ENCODE measurements at places on chromosomes 16 and 17.
A peak's percentile ranks its signal among the peaks of the same experiment; 100 is the strongest.

- no peak for DNase-seq
Observed at GRCh38 chr16:53631236-53632025, 72.2 kb downstream of the RPGRIP1L start.

- DNase-seq = no peak
Observed at GRCh38 chr17:77209330-77209748, 68.6 kb downstream of the SEC14L1 start.

- no peak for DNase-seq
Observed at GRCh38 chr17:42548993-42549755, 3.5 kb upstream of the HSD17B1 start.

- no peak for DNase-seq
Observed at GRCh38 chr17:5439446-5439764, 450 bp upstream of the C1QBP start.

- no peak for DNase-seq
Observed at GRCh38 chr17:40333781-40334448, 24.9 kb downstream of the RARA start.

GRCh38 chr17:9324864-9325263 is 250.8 kb downstream of the STX8 start:
- DNase-seq = no peak

DNA sequence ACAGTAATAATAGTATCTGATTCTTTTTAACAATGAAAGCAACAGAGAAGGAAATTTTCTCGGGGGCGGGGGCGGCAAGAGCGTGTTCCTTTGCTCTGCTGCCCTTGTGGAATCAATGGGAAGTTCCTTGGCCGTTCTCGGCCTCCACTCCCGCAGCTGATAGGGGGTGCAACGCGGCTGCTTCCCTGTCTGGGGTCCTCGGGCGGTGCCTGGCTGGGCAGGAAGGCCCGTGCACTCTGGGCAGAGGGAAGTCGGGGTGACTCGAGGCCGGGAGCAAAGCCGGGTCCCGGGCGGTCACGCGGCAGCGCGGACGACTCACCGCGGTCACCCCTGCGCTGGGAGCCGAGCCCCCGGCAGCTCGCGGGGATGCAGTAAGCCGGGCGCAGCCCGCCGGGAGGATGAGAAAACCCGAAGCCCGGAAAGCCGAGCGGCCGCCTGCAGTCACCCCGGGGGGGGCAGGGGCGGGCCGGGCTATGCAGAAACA is 2.5 kb downstream of the TUBB3 start:
- no peak for DNase-seq

DNA sequence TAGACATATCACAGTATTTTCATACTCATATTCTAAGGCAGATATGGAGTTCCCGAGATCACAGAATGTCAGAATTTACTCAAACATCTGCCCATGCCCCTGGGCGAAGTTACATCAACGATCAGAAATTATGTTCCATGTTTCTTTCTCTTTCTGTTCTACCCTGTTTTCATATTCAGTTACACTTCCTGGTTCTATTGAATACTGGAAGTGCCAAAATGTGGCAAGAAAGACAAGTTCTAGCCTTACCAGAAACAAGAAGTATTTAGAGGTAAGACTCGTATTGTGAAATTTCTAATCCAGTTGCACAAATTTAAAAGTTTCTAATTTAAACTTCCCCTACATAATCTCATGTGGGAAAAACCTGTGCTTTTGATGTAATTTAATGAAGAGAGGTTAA is 36.1 kb downstream of the KCNJ2 start:
- DNase-seq = no peak

GRCh38 chr16:12166271-12166670 is 189.7 kb downstream of the SNX29 start:
- no peak for DNase-seq

- no peak for DNase-seq
Observed at GRCh38 chr17:17134957-17135333, 71.2 kb downstream of the PLD6 start.

DNA sequence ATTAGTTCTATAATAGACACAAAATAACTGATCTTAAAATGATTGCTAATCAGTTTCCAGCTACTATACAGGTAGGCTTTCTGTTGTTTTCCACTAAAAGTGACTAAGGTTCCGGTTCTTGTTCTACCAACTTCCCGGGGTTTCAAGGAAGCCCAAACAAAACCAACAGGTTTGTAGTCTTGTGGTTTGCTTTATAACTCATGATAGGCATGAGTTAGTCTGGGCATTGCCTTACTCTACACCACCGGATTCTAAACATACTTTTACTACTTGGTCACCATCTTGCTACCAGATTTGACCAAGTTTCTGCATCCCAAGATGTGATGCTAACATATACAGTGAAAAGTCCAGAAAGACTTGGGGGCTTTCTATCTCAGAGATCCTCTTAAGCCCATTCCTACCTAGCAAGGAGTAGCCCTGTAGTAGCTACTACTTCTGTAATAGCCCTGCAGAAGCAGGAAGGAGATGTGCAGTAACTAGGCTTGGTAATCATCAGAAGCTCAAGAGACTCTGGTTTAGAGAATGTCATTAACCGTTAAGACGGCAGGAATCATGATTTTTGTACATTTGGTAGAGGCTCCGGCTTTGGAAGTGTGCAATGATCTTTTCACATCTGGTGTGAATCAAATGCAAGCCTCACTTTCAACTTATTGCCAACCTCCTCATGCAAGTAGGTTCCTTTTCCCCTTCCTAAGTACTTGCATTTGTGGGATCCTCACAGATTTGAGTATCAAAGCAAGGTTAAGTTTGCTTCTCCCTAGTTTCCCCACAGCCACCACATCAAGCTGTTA is 1.6 kb downstream of the FAM117A start:
- DNase-seq = no peak

DNA sequence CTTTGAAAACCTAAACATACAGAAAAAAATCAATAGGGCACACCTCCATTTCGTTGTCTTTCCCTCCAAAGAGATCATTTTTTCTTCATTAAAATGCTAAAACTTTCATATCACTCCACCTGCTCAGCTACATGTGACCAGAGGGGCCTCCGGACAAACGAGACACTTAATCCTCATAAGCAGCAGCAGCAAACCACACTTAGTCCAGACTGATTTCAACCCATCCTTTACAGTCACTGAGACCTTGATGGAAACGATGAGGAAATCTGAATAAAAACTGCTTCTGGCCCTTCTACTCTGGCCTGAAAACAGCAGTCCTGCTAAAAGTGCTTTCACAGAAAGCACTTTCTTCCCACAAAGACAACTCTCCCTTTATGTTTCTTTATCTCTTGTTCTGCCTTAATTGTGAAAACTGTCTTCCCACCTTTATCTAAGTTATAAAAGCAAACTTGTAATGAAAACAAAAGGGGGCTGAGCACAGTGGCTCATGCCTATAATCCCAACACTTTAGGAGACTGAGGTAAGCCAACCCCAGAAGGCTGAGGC is 4.6 kb downstream of the ANKRD11 start:
- DNase-seq = no peak

DNA sequence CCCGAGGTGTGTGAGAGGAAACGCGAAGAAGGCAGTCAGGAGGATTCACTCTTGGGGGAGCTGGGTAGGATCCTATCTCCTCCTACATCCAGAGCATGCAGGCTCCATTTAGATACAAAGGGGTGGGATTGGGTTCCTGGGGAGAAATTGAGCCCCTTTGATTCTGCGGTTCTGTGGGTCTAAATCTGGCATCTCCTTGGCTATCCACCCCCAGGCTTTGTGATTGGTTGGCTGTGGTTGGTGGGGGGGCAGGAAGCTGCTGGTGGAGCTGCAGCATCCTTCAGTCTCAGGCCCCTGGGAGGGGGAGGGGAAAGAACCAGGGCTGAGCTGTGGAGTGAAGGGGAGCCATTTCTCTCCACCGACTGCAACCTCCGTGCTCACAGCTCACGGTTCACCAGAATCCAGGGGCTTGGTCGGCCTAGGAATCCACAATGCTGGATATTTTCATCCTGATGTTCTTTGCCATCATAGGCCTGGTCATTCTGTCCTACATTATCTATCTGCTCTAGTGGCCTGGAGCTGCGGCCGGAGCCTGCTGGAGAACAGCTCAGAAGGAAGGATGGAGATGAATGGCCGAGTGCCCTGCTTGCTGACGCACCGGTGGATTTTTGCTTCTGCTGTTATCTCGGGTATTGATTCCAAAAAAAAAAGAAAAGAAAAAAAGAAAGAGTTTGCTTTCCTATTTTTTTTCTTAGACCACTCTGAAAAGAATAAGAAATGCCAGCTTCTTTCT is at the start of gene LASP1NB:
Gene LASP1NB (plus strand): TSS at position 352 of the 733 bp plus-strand sequence.
- DNase-seq = peak; percentile 49

GRCh38 chr16:19909750-19910322 is 25.2 kb upstream of the GPRC5B start:
- no peak for DNase-seq

- no peak for DNase-seq
Observed at GRCh38 chr17:81138083-81138482, 27.2 kb upstream of the PVALEF start.

DNA sequence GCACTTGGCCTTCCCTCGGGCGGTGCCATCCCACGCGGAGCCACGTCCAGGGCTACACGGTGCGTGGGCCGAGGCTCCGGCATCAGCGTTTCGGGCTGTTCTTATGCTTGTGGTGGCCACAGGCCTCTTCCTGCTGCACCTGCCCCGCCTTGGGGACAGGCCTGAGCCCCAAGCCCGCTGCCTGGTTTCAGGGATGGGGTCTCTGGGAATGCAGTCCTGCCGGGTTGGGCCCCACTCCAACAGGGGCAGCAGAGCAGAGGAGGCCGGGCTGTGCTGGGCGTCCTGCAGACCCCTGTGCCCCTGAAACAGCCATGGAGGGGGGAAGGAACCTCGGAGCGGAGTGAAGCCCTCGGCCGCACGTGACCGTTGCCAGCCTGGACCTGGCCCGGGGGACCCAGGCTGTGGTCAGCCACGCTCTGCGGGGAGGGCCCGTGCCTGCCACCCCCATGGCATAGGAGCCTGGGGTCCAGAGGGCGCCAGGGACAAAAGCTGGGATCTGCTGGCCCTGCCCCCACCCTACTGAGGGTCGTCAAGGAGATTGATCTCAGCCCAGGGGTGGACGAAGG is 453 bp upstream of the WFIKKN1 start:
- no peak for DNase-seq

DNA sequence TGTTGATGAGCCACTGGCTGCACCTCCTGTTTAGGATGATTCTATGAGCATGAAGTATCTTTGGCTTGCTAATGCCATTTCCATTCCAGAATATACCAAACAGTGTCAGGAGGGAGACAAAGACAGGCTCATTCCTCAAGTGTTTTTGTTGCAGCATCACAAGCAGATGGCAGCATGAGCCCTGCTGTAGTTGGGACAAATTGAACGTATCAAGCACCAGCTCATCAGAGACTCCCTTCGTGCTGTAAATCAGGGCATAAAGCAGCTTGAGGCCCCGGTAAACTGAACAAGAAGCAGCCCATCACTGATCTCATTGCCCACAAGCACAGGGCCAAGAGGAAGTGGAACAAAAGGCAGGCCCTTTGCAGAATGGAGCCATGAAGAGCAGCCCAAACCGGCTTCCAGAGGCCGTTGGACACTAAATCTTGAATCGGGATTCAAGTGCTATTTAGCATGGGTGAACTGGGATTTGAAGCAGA is 45.9 kb upstream of the HS3ST3A1 start:
- no peak for DNase-seq

DNA sequence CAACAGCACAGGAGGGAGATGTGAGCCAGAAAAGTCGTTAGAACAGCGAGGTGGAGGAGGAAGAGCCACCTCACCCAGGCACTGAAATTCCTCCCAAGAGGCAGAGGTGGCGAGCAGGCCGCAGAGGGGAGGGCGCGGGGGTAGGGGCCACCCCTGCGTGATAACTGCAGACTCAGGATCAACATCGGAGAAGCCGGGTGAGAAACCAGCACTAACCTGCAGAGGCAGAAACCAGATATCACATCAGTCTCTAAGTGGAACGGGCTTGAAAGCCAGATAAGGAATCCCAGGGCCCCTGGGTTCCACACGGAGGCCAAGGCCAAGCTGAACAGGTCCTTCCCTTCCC is 39.4 kb upstream of the ZC3H18 start:
- DNase-seq = no peak

GRCh38 chr16:50505714-50506542 is 42.3 kb upstream of the NKD1 start:
- no peak for DNase-seq

DNA sequence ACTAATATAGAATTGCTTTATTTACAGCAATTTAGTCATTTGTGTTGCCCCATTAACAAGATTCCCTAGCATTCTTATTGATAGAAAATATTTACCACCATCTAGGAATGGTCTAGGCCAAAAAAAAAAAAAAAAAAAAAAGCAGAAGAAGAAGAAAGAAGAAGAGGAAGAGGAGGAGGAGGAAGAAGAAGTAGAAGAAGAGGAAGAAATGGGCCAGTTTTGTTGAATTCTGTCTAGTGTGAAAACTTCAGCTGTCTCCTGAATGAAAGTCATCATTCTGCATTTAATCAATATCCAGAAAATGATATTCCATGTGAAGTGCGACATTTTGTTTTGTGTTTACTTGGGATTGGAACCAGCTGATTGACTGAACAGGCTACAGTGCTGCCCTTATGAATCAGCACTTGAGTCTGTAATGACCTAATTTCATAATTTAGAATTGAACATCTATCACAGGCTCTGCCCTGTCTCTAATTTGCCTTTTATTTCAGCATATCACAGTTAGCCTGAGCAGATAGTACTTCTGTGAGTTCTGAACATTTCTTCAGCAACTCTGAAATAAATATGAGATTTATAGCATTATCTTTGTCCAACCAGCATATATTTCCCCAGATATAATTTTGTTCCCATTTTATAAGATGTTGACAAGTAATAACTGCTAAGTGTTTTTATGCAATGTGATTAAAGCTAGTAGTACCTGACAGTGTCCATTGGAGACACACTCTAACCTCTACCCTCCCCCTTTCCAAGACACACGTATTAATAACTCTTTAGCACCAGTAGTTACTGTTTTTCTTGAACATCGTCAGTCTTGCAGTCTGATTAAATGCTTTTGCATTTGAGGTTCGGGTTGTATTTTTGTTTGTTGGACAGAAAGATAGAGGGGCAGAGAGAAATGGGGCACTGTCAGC is 5.9 kb downstream of the ANKFN1 start:
- no peak for DNase-seq

GRCh38 chr17:82865774-82866395 is 26.1 kb upstream of the ZNF750 start:
- no peak for DNase-seq

DNA sequence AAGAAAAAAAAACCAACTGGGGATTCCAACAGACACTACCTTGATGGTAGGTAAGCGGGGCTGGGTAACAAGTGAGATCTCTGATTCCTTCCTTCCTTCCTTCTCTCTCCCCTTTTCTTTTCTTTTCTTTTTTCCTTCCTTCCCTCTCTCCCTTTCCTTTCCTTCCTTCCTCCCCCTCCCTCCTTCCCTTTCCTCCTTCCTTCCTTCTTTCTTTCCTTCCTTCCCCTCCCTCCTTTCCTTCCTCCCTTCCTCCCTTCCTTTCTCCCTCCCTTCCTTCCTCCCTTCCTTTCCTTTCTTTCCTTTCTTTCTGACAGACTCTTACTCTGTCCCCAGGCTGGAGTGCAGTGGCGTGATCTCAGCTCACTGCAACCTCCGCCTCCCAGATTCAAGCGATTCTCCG is 20.0 kb downstream of the OR2C1 start:
- DNase-seq = no peak

DNA sequence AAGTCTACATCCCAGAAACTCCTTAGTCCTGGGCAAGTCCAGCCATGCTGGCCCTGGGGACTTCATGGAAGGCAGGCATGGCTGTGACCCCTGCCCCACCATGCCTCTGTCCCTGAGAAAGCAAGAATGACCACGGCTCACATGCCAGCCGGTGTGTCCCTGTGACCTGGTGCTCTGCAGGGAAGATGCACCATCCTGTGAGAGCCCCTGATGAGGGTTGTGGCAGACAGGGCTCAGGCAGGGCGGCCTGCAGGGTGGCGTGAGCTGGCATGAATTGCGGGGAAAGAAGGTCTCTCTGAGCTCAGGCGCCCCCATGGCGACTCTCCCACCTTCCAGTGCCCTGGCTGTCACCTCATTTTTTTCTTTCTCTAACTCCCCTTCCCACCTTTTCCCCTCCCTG is 260.3 kb downstream of the RBFOX3 start:
- DNase-seq = no peak
